Tibial nerve (tissue), 4 donors: ENCODE measurements at places on chromosomes 12 and 14. TPM values are rescaled to one million over a fixed set of nuclear protein-coding genes. Genes with fewer than 3 reads are reported as not detected.

DNA sequence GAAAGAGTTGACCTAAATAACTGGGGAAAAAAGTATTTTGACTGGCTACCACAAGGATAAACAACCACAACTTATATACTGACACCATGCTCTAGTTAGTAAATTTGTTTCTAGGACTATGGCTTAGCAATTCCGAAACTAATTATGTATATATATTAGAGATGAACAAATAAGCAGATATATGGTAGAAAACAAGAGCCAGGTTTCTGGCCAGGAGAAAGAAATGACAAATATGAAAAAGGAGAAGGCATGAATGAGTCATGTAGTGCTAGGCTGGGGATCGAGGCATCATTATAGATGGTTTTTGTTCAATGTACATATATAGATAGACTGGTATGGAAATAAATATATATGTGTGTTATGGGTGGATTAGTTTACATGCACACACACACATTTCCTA is 5.5 kb upstream of the LRRC74A start:
- no peak for DNase-seq

The FGF6 gene
- not detected for total RNA-seq

- no peak for DNase-seq
Measured at GRCh38 chr14:88834883-88835431, 10.5 kb downstream of the TTC8 start.

- DNase-seq, result no peak
Measured at GRCh38 chr14:24416932-24417619, 12.4 kb downstream of the CBLN3 start.

- no peak for DNase-seq
Measured at GRCh38 chr12:99380701-99381100, 266.9 kb upstream of the GARIN6 start.

- no peak for DNase-seq
Measured at GRCh38 chr14:68964300-68965093, 14.6 kb downstream of the ACTN1 start.

GRCh38 chr14:73814153-73814552 is 37.5 kb upstream of the PTGR2 start:
- no peak for DNase-seq

GRCh38 chr12:32390572-32391219 is 8.7 kb upstream of the FGD4 start:
- no peak for DNase-seq

The ART4 gene
- total RNA-seq, result 0.42 TPM

GRCh38 chr14:90275820-90276219 is 19.5 kb downstream of the PSMC1 start:
- DNase-seq, result no peak

DNA sequence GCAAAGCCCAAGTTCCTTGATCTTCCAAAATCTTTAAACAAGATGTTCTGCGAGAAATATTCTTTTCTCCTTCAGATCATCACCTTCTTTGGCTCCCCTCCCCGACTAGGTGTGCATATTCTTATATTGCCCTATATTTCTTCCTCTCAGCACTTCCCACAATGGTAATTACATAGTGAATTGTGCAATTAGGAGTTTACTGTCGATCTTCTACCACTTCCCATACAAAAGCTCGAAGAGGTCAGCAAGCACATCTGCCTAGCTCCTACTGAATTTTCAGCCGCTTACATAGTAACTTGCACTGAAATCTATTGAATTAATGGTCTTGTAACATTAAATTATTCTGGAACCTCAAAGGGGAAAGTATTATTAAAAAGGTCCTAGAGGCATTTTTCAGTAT is 16.7 kb downstream of the OSBPL8 start:
- no peak for DNase-seq

- no peak for DNase-seq
Measured at GRCh38 chr12:11732023-11732422, 82.5 kb downstream of the ETV6 start.

The GALNT16 gene
- total RNA-seq, result 8.3 TPM

DNA sequence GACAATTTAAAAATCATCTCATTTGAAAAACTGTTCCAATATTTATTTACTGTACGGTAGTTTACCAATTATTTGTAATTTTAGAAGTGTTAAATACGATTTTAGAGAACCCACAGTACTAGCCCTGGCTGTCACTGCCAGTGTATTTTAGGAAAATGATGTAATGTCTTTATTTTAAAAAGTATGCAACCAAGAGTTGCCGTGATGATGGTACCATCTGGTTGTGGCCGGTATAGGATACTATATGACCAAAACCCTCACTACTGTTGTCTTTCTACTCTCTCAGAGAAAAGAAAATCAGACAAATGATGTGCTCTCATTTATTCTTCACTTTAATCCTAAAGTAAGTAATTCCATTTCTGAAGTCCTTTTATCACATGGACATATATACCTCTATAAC is 395.0 kb downstream of the FOXG1 start:
- no peak for DNase-seq

The DLK1 gene
- total RNA-seq, result not detected

DNA sequence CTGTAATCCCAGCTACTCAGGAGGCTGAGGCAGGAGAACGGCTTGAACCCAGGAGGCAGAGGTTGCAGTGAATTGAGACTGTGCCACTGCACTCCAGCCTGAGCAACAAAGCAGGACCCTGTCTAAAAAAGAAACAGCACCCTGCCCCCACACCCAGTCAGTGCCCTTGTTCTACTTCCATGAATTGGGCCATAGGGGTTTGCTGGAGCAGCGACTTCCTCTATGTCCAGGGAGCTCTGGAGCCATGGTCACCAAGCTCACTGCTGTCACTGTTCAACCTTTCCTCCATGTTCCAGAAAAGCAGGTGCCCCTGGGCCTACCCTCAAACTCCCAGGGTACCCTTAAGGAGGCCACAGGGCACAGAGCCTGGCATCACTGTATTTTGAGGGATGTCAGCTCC is 116.8 kb downstream of the RIN3 start:
- no peak for DNase-seq

- DNase-seq, result no peak
Measured at GRCh38 chr14:92731622-92732115, 16.8 kb downstream of the LGMN start.

The SERPINA3 gene
- total RNA-seq, result 243 TPM

- no peak for DNase-seq
Measured at GRCh38 chr12:105858981-105859710, 279.6 kb downstream of the NUAK1 start.

GRCh38 chr14:49228552-49228951 is 357.6 kb downstream of the RPS29 start:
- DNase-seq, result no peak

The MIP gene
- not detected for total RNA-seq

The RNASE7 gene
- total RNA-seq, result not detected

- no peak for DNase-seq
Measured at GRCh38 chr14:53924753-53925152, 31.9 kb downstream of the BMP4 start.

- no peak for DNase-seq
Measured at GRCh38 chr12:74365178-74365964, 172.3 kb upstream of the ATXN7L3B start.

The STAB2 gene
- 0.20 TPM for total RNA-seq

The INHBC gene
- total RNA-seq, result not detected

The MYBPC1 gene
- total RNA-seq, result 1.5 TPM

The PTCSC3 gene
- total RNA-seq, result not detected
